NCI-H1092 treated with DMSO at 0.1 percent for 48 hours (cell line): ENCODE measurements at places on chromosomes 6 and 20.

DNA sequence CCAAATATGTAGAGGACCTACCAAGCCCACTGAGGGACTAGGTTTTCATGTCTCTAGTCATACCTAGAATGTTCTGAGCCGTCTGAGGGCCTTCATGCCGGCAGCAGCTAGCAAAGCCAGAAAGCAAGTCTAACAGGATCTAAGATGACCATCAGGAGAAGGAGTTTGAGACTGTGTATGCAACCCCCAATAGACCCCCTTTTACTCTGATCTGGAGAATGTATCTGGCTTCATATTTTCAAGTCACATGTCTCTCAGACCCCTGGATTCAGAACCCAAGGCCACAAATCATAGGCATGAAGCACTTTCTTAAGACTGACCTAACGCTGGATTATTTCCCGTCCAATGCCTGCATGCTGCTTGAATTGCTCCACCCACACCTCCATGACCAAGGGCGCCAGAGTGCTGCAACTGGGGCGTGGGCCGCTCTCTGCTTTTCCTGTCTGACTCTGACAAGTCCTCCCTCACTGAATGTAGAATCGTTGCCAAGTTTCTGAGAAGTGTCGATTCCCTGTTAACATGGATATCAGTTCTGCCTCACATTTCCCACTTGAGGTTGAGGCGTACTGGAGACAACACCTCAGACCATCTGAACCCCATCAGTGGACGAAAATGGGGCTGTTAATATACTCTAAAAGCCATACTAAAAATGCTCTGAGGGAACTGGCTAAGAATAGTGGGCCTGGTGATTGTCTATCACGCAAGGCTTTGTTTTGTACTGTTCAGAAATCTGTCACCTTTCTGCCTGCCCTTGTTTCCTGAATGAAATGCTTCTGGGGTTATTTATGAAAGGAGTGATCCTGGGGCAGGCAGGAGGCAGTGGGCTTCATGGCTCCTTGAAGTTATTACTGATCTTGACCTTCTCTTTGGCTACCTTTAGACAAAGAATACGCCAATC, 23.9 kb upstream of the ASXL1 start:
- DNase-seq: no peak

- no peak for DNase-seq
Measured at GRCh38 chr6:138582573-138582972, 83.3 kb upstream of the NHSL1 start.

DNA sequence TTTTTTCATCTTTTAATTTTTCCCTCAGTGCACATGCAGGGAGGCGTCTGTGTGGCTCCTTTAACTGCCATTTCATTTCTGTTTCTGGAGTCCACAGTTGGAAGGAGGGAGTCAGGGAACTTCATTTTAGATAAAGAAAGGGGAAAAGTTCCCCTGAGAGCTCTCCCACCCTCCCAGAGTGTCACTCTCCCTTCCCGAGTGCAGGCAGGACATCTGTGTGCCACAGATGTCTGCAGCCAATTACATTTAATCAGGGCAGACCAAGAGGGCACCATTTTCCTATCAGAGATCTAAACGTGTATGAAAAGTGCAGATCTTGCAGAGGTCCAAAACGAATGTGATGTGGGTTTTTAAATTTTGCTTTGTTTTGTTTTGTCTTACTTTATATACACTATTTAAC, 96.6 kb downstream of the PXDC1 start:
- no peak for DNase-seq

DNA sequence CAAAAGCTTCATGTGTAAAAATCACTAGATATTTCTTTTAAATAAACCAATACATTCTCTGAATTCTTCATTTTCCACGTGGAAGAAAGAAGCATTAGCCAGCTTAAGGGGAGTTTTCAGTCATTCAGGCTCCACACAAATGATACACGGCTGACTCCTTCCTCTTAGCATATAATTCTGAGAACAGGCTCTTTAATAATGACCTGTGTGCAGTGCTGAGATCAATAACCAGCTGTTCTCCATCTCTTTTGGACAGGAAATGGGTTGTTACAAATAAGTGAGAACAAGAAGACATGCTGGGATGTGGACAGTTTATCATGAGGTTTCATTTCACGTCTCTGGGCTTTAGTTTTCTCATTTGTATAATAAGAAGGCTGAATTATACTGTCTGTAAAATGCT, 146.9 kb upstream of the C6orf118 start:
- DNase-seq: peak; percentile 38

GRCh38 chr20:35801865-35802264, 30.1 kb downstream of the PHF20 start:
- no peak for DNase-seq

DNA sequence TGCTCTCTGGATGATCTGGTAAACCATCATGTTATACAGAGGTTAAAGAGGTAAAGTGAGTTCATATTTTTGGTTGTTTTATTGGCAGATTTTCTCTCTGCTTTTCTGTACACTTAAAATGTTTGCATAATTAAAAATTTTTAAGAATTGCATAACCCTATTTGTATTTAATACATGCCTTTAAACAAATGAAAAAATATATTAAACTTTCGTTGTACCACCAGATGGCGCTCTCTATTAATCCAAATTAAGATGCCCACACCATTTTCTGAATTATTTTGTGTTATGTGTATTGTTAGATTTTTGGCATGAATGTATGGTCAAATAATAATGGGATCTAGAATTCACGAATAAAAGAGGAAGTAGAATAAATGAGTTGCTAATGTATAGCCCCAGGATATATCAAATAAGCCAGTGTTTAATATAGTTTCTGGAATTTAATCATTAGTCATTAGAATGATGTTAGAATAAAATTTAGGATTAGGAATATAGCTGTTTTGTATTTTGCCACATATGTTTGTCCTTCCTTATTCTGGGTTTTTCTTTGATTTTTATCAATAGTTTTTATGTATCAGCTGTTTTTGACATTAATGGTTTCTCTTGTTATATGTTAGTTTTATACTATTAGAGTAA, 38.9 kb downstream of the SMAP1 start:
- peak; percentile 22 for DNase-seq

DNA sequence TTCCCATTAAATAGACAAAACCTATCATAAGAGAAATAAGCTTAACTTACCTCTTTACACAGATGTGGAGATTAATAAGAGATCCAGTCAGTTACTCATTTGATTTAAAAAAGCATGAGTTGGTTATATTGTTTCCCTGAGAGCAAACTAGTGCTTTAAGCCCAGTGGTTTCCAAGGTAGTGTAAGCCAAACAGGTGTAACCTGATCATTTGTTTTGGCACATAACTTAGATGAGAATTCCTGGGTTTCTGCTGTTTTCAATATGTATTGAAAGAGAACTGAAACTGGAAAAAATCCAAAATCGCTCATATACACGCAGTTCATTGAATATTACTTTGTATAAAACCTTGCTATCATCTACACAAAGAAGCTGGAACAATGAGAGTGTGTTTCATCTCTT, 30.5 kb upstream of the SMIM8 start:
- peak; percentile 33 for DNase-seq

GRCh38 chr6:26389349-26389894, 6.5 kb downstream of the BTN2A2 start:
- DNase-seq: no peak

DNA sequence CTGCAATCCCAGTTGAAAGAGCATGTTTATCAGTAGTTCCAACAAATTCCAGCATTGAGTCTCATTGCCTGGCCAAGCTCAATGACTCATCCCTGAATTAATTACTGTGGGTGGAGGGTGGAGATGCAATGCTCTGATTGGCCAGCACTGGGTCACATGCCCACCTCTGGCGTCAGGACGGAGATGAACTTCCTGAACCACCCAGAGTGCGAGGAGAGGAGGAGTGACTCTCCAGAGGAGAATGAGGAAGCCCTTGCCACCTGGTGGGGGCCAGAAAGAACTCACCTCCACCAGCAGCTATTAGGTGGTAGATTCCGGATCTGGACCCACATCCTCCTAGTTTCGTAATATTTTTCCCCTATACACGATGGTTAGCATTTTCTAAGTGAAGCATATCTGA, 283.9 kb downstream of the TBC1D7 start:
- DNase-seq: no peak
